ENCODE measurements at places on chromosomes 3 and 15. TPM values are rescaled to one million over a fixed set of nuclear protein-coding genes. Genes with fewer than 3 reads are reported as not detected.

CCDC39 gene
- total RNA-seq: not detected

RARRES1 gene
- 93.0 TPM for total RNA-seq

SAMMSON gene
- total RNA-seq: 1.5 TPM

SIAH2 gene
- total RNA-seq: 55.8 TPM

RTF1 gene
- 34.5 TPM for total RNA-seq

- no peak for DNase-seq
These were observed 18.9 kb upstream of the ANO10 start for GRCh38 chr3:43640681-43641080.

DNA sequence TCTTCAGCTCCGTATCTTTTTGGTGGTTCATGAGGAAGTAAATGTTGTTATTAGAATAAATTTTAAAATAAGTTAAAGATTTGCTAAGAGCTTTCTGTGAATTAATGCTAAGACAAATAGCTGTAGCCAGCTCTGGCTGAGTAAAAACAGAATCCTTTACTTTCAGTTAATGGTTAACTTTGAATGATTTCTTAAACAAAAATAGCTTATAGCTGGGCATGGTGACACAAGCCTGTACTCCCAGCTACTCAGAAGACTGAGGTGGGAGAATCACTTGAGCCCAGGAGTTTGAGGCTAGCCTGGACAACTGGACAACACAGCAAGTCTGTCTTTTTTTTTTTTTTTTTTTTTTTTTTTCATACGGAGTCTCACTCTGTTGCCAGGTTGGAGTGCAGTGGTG lies 25.0 kb downstream of the TCAIM start:
- DNase-seq: no peak

- no peak for DNase-seq
These were observed 539.5 kb downstream of the NAALADL2 start for GRCh38 chr3:175398676-175399075.

DNA sequence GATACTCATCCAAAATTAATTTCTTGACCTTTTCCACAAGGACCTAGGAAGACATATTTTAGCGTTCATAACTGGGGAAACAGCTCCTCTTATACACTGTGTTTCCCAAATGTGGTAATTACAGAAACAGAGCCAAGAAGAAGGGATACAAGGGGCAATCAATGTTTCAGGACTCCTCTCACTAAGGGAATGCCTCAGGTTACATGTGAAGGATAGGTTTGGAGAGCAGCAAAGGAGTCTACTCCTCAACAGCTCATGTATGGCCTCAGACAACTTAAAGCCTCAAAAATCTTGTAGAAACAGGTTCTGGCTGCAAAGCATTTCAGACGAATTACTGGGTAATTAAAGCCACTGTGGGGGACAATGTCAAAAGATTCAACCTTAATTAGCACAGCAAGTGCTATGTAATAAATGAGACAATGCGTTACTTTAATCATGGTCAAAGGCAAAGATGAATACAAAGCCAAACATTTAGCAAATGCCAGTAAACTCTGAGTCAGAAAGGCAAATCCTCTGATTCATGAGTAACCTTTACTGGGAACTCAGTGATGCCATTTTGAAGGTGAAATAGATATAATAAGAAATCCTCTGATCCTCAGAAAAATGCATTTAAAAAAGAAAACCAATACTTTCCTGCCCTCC lies 1111.2 kb downstream of the TUSC7 start:
- DNase-seq: no peak

DNA sequence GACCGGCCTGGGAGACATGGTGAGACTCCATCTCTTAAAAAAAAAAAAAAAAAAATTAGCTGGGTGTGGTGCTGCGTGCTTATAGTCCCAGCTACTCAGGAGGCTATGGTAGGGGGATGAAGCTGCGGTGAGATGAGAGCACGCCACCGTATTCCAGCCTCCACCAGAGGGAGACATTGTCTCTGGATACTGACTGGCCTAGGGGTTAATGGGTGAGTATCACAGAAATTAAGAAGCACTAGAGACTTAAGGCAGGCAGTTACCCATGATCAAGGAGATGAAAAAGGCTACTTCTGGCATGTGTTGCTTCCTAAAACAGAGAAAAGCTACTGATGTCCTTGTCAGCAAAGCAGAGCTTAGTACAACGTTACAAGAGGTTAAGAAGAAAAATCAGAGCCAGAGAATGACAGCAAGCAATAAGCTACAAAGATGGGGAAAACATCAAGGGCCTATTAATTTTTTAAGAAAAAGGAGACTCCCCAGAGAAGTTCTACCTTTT lies 8.6 kb downstream of the TFRC start:
- DNase-seq: no peak

DNA sequence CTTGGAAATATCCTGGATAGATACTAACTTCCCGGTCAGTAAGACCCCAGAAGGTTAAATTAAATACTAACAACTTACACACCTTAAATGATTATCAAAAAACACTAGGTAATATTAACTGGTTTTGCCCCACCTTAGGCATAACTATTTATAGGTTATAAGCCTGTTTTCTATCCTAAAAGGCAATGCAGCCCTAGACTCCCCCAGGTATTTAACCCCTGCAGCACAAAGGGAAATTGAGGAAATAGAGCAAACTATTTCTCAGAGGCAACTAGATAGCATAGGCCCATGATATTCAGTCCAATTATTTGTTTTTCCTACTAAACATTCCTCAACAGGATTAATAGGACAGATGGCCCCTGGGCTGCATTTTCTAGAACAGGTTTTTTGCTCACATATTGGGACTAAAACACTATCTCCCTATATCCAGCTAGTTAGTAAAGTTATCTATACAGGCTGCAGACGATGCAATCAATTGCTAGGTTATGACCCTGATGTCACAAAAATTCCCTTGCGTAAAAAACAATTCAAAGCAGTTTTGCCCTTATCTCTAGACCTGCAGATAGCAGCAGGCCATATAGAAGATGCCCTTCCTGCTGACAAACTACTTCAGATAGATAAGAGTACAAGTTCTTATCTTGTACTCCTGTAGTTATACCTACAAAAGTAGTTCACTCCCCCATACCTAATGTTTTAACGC lies 221.3 kb downstream of the DTWD1 start:
- DNase-seq: no peak
